MG63 (cell line): ENCODE measurements at places on chromosomes 3 and 15.

DNA sequence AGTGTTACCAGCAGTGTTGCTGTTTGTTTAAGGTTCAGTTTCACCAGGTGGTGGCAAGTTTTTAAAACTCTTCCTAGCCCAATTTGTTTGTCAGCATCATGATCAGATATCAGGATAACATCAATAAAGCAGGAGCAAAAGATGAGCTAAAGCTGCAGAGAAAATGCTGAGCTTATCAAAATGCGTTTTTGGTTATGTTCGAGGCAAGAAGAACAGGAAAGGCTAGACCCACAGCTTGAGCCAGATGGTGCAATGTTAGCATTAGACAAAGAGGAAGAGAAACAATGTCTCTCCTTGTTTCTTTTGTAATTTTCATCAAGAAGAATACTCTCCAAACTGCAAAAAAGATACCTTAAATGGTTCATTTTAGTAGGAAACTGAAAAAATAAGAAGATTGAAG, 66.2 kb downstream of the THRB start:
- no peak for DNase-seq

- no peak for DNase-seq
Observed at GRCh38 chr3:146044046-146044445, 116.9 kb downstream of the PLOD2 start.

GRCh38 chr3:14672588-14672987, 2.4 kb upstream of the C3orf20 start:
- DNase-seq: no peak

DNA sequence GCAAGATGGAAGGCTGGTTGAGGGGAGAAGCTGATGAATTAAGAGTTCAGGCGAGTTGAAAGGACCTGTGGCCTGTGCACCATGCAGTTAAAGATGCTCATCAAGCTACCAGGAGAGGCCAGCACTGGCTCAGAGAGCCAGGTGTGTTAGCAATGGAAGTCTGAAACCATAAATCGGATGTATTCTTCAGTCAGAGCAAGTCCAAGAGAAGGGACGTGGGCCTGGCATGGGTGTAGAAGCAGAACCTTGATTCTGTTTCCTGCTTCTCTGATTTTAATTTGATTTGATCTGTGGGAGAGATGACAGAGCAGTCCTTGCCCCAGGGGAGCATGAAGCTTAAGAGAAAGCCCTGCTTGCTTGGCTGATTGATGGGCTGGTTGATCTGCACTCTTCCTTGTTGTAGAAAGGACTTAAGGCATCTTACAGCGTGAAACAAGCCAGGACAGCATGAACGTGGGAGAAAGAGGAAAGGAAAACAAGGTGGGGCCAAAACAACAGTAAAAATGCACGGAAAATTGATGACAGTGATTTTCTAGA, 10.9 kb downstream of the TM6SF1 start:
- DNase-seq: no peak

- no peak for DNase-seq
Observed at GRCh38 chr15:48890375-48890972, 12.5 kb downstream of the EID1 start.

GRCh38 chr15:75994220-75994619, 18.0 kb downstream of the NRG4 start:
- no peak for DNase-seq
